ENCODE measurements at places on chromosomes 13 and 19.

- no peak for DNase-seq
Measured at GRCh38 chr19:15286688-15287365, 45.5 kb downstream of the BRD4 start.

GRCh38 chr13:46983881-46984280 is 87.0 kb upstream of the HTR2A start:
- no peak for DNase-seq

- DNase-seq = no peak
Measured at GRCh38 chr19:1468274-1468820, 10.7 kb downstream of the C19orf25 start.

- DNase-seq = no peak
Measured at GRCh38 chr19:39494661-39495060, 4.1 kb upstream of the DLL3 start.

DNA sequence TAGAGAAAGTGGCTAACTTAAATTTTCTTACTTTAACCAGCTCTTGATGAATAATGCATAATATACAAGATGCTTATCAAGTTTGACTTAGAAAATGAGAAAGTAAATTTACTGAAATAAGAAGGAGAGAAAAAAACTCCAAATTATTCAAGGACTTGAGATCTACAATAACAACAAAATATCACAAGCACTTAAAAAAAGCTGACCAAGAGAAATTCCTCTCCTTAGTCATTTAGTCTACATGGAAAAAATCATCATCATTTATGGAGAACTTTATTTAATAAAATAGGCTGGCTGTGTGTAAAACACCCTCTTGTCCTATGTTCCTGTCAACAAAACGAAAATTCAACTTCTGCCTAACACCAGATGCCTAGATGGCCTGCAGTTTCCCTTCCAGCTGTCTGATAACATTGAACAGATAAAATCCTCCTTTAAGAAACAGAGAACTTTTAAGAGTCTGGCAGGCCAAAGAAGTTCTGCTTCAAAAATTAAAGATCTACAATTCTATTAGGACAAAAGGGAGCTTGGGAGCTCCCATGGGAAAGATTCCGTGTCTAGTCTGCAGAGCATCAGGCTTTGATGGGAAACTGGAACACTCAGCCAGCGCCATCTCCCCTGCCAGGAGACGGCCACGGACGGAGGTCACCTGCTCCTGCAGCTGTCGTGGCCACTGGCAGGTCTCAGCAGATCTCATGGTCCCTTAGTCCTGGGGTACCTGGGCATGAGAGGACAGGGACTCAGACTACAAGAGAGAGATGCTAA is 37.9 kb upstream of the ATP11A start:
- DNase-seq = no peak

GRCh38 chr19:328025-328505 is 16.5 kb downstream of the MIER2 start:
- no peak for DNase-seq

DNA sequence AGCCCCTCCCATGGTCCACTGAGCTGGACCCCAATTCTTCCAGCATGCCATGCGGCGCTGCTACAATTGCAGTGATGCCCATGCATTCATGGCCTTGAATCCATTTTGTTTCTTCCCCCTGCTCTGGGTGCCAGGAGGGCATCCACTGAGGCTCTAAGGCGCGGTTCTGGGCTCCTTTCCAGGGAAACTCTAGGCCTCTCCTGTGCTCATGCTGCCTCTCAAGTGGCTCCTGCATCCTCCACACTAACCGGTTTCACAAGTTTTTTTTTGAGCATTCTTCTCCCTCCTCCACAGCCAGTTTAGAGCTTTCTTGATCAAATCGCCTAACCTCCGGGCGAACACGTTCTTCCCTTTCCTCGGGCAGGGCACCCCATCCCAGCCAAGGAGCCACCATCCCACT is 69.1 kb upstream of the FLT1 start:
- no peak for DNase-seq

DNA sequence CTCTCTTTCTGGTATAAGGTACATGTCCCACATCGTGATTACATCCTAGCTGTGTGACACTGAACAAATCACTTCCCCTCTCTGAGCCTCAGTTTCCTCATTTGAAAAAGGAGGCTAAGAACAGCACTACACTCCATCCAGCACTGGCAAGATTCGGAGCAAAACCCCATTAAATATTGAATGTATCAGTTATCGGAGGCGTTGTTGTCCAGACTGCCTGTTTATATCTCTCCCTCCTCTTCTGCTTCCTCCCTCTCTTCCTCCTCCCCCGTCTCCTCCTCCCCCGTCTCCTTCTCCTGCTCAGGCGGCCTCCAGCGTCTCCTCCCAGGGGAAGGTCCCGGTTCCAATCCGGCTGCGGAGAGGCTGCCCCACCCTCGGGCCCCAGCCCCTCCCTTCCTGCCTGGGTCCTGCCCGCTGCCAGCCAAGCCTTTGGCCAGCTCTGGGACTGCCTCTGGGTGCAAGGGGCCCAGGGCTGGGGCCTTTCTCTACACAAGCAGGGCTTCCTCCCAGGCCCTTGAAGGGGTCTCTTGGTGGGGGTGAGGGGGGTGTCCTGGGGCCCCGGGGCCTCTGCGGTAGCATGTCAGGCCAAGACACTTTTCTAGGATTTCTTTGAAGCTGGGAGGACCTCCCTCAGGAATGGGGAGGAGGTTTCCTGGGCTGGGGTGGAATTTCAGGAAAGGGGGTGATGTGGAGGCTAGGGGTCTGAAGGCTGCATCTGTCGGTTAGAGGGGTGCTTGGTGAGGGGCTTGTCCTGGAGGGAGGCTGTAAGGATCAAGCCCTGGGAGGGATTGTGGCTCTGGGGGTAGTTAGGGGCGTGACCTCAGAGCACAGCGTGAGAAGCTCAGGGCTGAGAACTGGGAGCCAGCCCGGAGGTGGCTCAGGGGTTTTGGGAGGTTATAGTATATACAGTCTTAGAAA is 1.9 kb downstream of the RRAS start:
- peak; percentile 75 for DNase-seq

DNA sequence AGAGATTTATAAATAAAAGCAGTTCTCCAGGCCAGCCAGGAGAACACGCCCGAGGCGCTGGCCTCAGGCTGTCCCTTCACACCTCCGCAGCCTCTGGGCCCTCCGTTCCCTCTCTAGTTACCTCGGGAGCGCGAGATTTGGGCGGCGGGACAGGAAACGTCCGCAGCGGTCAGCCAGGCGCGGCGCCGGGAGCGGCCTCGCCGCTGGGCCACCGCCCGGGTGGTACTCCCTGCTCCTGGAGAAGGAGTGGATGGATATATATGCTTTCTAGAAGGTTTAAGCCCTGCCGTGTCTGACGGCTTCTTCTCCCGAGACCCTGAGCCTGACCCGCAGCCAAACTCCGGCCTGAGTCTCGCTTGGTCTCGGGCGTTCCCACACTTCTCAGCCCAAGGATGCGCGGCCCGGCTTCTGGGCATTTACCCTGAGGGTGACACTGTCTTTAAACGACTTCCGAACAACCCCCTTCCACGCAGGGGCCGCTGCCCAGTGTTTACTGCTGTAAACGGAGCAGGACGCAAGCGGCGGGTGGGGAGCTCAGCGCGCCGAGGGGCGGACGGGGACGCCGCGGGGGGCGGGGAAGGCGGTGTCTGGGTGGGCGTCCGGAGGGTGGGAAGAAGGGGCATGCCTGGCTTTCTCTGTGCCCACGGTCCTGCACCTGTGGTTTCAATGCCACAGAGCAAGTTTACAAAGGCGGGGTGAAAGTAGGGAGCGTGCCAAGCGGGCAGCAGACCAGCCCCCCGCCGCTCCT is 2.0 kb upstream of the ZIC2 start:
- DNase-seq = no peak

DNA sequence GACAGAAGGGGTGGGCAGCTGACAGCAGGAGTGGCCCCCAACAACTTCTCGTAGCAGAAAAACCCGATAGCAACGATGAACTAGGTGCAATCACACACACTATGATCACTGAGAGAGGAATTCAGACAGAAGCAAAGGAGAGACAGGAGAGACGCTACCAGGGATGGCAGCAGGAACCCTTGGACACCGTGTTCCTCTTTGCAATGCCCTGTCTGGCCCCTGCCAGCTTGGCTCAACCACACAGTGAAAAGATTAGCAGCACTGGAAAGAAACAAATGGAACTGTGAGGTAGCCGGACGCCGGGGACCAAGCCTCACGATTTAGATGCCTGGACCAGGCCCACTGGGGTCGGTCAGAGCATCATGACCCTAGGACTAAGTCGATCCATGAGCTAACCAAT is 23.6 kb downstream of the DCAF15 start:
- DNase-seq = no peak

- DNase-seq = no peak
Measured at GRCh38 chr19:32196690-32197420, 148.6 kb upstream of the ZNF507 start.

GRCh38 chr13:80367473-80367872 is 26.5 kb upstream of the SPRY2 start:
- DNase-seq = no peak

DNA sequence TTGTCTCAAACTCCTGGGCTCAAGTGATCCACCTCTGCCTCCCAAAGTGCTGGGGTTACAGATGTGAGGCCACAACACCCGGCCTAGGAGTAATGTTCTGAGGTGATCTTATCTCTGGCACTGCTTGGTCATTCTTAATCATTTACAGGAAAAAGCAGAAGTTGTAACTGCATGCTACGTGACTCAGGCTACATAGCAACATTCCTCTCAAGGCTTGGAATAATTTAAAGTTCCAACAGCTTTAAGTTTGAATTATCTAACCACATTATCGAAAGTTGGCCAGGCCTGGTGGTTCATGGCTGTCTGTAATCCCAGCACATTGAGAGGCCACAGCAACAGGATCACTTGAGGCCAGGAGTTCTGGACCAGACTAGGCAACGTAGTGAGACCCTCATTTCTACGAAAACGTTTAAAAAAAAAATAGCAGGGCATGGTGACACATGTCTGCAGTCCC is 3.9 kb upstream of the B9D2 start:
- DNase-seq = no peak

DNA sequence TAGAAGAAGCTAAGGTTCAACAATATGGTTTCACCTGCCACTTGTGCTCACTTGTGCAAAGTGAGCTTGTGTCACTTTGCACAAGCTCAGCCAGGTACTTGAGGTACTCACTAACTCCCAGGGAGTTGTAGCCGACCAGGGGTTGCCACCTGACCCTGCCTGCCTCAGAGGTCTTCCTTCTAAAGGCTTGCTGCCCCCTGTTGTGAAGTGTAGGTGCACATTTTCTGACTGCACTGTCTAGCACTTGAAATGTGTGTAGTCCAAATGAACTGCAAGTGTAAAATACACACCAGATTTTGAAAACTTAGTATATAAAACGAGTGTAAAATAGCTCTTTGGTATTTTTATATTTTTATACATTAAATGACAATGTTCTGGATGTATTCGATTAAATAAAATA is 230.8 kb downstream of the DLEU7 start:
- DNase-seq = no peak

GRCh38 chr13:62702502-62702901 is 1286.9 kb upstream of the PCDH20 start:
- no peak for DNase-seq

DNA sequence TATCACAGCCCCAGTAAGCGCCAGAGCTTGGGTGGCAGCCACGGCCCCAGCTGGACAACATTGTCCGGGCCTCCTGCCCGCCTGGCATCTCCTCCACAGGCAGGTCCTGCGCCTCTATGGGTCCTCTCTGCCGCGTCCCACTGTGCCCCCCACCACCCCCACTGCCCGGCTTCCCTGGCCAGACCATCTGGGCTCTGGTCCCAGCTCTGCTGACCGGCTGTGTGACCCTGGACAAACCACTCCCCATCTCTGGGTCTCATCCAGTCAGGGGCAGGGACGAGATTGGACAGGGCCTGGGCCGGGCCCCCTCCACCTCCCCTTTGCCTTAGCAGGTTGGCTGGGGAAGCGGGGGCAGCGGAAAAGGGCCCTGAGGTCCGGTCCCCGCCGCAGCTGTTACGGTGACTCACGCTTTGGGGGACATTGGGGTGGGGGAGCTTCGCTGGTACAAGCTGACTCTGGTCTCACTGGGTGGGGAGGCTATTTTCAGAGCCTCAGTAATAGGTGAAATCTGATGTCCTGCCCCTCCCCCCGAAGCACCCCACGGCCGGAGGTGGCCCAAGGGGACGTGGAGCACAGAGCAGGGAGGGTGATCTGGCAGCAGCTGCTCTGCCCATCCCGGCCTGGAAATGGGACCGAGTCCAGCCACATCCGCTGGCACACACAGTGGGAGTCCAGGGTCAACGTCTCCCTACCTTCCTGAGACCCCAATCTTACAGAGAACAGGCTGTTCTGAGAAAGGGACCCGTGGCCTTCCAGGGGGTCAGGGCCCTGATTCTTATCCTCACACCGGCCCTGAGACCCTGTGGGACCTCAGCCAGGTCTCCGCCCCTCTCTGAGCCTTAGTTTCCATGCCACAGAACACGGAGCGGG is 9.1 kb downstream of the NFIC start:
- no peak for DNase-seq

GRCh38 chr13:35714588-35715377 is 238.3 kb upstream of the MAB21L1 start:
- DNase-seq = no peak

- DNase-seq = no peak
Measured at GRCh38 chr13:66790861-66791260, 439.3 kb downstream of the PCDH9 start.

- DNase-seq = no peak
Measured at GRCh38 chr19:30558793-30559192, 186.6 kb downstream of the ZNF536 start.

DNA sequence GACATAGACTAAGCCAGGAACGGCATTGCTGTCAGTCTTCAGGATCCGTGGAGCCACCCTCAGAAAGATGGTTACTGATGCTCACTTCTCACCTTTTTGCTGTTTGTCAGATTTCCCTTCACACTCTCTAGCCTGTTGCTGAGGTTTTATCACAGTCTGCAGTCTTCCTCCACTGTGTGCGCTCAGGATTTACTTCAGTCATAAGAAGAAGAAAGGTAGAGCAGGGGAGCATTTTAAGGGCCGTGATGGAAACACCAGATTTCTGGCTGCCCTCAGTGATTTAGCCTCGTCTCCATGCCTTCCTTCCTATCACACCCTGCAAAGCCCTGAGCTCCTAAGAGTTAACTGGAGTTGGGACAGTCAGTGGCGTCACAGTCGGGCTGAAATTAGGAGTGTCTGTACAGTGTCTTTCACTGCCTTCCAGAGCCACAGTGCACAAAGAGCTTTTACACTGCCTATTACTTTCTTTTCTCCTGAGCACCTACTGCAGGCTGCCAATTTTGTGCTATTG is 60.0 kb upstream of the GPR183 start:
- no peak for DNase-seq

DNA sequence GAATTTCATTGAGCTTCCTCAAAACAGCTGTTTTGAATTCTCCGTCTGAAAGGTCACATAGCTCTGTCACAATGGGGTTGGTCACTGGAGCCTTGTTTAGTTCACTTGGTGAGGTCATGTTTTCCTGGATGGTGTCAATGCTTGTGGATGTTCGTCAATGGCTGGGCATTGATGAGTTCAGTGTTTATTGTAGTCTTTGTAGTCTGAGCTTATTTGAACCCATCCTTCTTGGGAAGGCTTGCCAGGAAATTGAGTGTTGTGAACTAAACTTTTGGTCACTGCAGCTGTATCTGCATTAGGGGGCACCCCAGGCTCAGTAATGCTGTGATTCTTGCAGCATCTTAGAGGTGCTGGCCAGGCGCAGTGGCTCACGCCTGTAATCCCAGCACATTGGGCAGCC is 22.0 kb downstream of the BLOC1S3 start:
- no peak for DNase-seq

Measured in 8988T (cell line).